ENCODE measurements at places on chromosomes 6 and 20.
A peak's percentile ranks its signal among the peaks of the same experiment; 100 is the strongest.

- DNase-seq, result no peak
Observed at GRCh38 chr20:37850036-37850592, 52.8 kb upstream of the VSTM2L start.

DNA sequence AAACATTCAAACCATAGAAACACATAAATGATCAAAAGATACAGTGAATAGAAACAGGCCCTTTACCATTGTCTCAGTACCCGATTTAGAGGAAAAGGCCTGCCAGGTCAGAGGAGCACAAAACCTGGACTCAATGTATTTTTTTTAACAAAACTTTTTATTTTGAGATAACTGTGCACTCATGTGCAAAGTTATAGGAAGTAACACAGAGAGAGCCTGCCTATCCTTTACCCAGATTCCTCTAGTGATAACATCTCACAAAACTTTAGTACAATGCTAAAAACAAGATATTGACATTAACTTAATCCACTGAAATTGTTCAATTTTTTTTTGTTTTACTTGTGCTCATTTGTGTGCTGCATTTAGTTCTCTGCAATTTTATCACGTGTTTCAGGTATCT lies 36.8 kb upstream of the SAMD3 start:
- DNase-seq, result no peak

DNA sequence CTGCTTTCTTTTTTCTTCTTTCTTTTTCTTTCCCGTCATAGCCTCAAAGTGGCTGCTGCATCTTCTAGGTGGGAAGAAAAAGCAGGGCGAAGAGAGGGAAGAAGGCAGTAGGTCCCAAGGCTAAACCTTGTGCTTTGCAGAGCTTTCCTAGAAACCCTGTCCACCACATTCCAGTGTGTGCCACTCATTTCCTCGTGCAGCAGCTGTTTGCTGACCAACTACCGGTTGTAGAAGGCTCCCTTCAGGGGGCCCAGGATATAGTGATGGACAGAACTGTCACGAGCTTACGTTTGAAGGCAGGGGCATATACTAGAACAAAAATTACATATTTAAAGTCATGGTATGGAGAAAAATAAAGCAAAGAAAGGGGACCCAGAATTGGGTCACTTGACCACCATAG lies 103.0 kb downstream of the SASH1 start:
- DNase-seq, result no peak

DNA sequence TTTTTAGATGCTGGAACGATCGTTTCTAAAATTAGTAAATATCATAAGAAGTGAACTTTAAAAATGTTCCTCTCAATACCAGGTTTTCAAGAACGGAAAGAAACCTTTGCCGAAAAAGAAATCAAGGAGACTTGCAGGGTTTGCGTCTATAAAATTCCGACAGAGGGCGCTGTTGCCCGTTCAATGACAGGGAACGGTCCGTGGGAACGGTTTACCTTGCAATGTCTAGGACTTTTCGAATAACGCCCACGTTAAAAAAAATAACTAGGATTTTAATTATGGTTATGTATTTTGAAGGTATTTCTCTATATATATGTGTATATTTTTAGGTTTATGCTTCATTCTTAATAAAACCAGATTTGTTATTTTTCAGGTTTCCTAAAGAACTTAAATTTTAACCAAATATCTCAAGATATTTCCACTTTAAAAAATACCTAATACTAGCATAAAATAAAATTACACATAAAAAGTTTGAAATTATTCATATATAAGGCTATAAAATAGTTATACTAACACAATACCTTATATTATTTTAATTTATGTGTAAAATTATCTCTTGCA lies 2.5 kb upstream of the TFAP2B start:
- DNase-seq, result peak; percentile 50

GRCh38 chr6:99334526-99335127 lies 14.8 kb downstream of the FAXC start:
- peak; percentile 21 for DNase-seq
